ENCODE measurements at places on chromosomes 1 and 21. TPM values are rescaled to one million over a fixed set of nuclear protein-coding genes. Genes with fewer than 3 reads are reported as not detected.

- no peak for DNase-seq
- no peak overlapping the region for H3K27ac ChIP-seq
- H3K27me3 ChIP-seq: no peaks in the 10 kb centered on the region
- H3K36me3 ChIP-seq: no peaks in the 10 kb centered on the region
- peaks cover 7% of the 10 kb centered on the region for H3K4me1 ChIP-seq
These were observed 14.1 kb downstream of the TMEM53 start for GRCh38 chr1:44660176-44660575.

DNA sequence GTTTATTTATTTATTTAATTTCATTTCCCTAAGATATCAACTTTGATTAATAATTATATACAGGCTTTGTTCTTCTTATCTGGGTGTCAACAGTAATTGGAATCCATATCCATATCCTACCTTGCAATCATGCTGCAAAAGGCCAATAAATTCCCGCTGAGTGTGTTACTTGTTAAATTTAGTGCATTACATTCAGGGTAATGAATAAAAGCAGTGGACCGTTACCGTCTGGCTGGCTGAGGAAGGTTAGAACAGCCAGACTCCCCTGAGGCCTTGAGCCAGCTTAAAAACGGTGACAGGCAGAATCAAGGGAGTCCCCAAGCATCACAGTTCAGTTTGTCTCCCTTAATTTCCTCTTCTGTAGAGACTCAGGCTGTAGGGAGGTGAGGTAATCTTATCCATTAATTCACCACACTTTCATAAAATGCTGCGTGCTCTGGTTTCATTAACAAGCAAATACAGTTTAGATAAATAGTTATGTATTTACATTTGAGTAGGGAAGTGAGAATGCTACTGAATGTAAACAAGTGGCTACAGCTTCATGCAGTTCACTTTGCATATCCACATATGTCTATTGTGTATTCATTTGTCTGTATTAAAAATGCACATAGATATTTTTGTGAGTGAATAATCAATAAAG, 888.2 kb upstream of the CXADR start:
- H3K27me3 ChIP-seq: no peaks in the 10 kb centered on the region
- DNase-seq: no peak
- H3K27ac ChIP-seq: no peak overlapping the region
- H3K4me1 ChIP-seq: no peaks in the 10 kb centered on the region
- no peak overlapping the region for H3K4me3 ChIP-seq
- peaks cover 15% of the 10 kb centered on the region for H3K36me3 ChIP-seq

UBIAD1 gene
- 19.0 TPM for total RNA-seq

FCN3 gene
- total RNA-seq: not detected

DIO1 gene
- total RNA-seq: not detected

SPRR3 gene
- total RNA-seq: not detected

All from osteocyte (in vitro differentiated cells).